CD4-positive, alpha-beta T cell treated with Interleukin-21 for 1 hour (primary cell): ENCODE measurements at places on chromosomes 6 and 20.

- DNase-seq: no peak
Measured at GRCh38 chr6:154157706-154158105, 118.7 kb downstream of the OPRM1 start.

DNA sequence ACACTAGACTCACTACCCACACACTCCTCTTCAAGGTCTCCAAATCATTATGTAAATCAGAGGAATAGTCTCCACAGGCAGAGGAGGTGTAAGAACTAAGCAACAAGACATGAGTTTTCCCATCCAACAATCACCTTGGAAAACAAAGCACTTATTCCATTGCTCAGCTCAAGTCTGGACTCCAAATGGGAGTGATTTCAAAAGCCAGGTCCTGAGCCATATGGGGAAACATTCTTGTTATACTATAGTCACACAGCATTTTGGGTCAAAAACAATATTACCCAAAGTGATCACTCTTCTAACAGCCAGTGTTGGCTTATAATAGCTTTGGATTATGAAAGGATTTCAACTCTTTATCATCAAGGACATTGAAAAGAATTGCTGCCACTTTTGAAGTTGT is 3.6 kb upstream of the PRPH2 start:
- no peak for DNase-seq

- no peak for DNase-seq
Measured at GRCh38 chr6:8707956-8708772, 272.8 kb upstream of the SLC35B3 start.

DNA sequence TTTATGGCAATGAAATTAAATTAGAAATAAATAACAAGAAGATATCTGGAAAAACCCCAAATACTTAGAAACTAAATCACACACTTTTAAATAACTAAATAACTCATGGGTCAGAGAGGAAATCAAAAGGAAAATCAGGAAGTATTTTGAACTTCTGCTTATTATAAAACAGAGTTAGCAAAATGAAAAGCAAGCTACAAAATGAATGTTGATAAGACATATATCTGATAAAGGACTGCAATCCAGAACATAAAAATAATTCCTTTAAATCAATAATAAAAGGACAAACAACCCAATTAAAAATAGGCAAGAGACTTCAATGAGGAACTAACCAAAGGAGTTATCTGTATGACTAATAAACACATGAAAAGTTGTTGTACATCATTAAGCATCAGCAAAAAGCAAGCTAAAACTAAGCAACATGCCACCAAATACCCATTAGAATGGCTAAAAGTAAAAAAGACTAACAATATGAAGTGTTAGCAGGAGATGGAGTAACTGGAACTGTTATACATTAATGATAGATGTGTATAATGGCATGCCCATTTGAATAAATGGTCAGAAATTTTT is 38.9 kb upstream of the STMND1 start:
- no peak for DNase-seq

DNA sequence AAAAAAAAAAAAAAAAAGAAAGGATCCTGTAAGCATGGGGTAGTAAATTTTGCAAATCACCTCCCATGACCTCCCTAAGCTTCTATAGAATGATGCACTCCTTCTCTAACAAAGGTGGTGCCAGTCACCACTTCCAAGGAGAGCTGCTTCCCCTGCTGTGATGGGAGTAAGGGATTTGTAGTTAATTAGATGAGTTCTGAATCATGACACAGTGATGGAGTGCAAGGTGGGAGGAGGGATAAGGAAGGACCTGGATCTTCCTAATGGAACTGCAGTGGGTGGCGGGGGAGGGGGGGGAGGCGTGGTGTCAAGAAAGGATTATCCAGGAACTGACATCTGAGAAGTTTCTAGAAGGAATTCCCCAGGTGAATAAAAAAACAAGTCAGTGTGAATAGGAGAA is 47.8 kb downstream of the NRN1 start:
- DNase-seq: no peak

- no peak for DNase-seq
Measured at GRCh38 chr20:33021879-33022278, 9.6 kb upstream of the BPIFB6 start.

DNA sequence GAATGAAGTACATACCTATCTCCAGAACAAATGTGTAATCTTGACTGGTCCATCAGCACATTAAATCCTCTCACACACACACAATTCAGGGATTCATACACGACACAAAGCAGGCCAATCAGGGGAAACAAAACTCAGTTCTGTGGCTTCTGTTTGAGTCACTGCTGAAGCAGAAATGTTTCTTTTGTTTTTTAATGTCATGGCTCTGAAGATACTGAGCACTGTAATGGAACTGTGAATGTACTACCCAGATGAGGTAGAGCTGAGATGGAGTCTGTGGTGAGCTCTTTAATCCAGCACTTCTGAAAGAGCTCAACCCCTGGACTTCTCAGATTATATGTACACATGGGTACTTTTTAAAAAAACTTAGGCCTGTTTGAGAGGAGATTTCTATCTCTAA is 116.4 kb downstream of the THEMIS start:
- no peak for DNase-seq

GRCh38 chr6:8110117-8110721 is 7.9 kb upstream of the EEF1E1 start:
- DNase-seq: no peak

- DNase-seq: peak; percentile 51
Measured at GRCh38 chr20:52083627-52084232, 107.8 kb downstream of the ZFP64 start.

DNA sequence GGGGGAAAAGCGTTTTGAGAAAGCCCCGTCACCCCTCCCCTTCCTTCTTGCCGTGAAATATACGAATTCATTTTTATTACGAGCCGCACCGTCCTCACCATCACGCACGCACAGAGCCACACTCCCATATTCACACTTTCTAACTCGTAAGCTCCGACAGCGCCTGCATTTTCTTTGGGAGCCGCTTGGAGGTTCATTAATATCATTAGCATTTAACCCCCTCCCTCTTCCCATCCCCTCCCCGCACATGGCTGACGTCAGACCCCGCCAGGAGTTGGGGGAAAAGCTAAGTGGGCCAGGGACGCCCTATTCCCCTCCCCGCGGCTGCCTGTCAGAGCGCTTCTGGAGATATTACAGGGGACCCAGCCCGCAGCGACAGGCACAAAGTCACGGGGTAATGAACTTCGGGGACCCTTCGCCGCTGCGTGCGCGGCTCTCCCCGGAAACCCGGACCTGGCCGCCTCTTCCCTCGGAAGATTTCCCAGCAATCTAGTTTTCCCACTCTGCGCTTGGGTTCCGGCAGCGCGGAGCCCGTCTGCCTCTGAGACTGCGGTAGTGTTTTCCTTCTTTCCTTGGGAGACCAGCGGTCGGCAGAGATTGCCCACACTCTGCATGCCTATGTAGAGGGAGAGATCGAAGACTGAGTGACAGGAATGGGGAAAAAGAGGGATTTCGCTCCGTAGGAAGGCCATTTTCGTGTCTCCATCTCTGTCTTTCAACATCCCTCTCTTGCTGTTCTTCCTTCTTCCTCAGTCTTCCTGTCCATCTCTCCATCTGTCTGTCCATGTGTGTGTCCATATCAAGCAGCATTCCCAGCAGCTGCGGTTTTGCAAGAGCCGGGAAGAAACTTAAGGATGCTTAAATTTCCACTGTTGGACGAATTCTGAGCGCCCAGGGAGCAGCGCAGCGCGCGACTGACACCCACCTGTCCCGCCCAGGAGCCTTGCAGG is at the start of gene NR2E1:
Gene NR2E1 (plus strand): TSS at position 309 of the 950 bp plus-strand sequence. CDS start 744 bp downstream, outside the sequence.
- no peak for DNase-seq

DNA sequence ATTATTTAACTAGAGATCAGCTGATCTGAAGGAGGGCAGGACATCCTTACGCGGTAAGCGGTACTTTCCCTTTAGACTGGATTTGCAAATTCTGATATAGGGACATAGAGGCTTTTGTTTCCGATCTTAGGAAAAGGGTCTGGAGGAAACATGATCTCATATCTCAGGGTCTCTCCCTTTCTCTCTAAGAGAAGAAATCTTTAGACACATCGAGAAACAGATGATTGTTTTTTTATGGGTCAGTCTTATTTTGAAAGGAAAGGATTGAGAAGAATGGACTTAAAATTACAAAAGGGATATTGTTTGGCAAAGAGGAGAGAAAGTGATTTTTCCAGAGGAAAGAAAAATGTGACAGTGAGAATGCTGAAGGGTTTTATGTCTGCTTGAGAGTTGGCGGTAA is 83.9 kb upstream of the OGFRL1 start:
- DNase-seq: no peak

- no peak for DNase-seq
Measured at GRCh38 chr20:32116079-32116521, 6.6 kb downstream of the TM9SF4 start.

DNA sequence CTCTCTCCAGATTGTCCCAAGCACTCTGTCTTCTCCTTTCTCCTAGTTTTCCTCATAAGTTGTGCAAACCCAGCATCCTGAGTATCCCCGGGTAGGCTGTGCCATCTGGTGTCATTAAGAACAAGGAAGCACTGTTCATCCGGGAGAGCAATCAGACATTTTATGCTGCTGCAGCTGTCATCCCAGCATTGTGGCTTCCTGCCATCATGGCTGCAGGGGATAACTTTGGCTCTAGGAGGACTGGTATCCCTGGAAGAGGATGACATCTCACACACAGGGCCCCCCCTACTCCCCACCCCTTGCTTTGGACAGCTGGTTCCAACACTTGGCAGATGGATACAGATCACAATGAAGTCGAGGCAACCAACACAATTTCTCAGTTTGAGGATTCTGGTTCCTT is 1195.1 kb upstream of the MAP3K7 start:
- no peak for DNase-seq

GRCh38 chr20:14700639-14700960 is 363.2 kb upstream of the FLRT3 start:
- no peak for DNase-seq

GRCh38 chr6:135012349-135012748 is 42.3 kb downstream of the HBS1L start:
- DNase-seq: no peak

- no peak for DNase-seq
Measured at GRCh38 chr20:48321271-48321670, 506.5 kb downstream of the PREX1 start.

DNA sequence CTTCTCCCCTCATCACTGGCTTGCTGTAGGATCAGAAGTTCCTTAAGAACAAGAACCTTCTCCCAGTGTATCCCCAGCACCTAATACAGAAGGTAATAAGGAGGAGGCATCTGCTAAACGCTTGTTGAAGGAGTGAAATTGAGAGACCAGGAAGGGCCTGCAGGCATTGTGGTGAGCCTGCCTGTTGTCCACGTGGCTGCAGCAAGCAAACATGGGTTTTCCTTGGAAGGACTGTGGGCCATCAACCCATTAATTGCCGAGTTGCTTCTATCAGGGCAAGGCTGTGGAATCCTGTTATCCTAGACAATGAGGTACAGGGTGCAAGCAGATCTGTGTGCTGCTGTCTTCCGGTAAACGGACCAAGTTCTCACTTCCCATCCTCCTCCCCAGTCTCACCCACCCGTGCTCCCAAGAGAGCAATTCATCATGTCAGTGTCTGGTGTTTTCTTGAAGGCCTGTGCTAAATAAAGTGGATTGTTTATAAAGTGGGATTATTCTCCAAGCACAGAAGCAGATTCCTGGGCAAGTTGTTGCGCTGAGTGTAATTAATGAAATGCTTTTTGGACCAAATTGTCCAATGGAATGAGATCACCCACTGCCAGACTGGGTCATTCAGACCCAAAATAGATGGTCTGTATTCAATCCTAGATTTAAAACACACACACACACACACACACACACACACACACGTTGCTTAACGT is 164.6 kb upstream of the CDYL start:
- DNase-seq: no peak

- no peak for DNase-seq
Measured at GRCh38 chr20:34292496-34292895, 10.7 kb downstream of the AHCY start.

DNA sequence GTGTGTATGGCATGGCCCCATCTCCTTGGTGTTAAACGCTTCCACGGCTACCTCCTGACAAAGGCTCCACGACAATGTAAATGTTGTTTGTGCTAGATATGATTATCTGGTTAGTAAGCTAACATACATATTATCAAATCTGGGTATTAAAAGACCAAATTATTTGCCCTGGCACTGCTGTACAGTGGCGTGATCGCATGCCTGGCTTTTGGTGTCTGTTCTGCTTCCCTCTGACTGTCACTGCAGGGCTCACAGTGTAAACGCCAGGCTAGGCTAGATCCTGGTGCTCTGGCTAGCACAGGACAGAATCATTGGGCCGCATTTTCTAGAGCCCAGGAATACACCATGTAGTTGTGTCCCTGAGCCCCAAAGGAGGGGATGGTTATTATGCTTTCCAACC is 38.7 kb downstream of the CD164 start:
- DNase-seq: no peak

DNA sequence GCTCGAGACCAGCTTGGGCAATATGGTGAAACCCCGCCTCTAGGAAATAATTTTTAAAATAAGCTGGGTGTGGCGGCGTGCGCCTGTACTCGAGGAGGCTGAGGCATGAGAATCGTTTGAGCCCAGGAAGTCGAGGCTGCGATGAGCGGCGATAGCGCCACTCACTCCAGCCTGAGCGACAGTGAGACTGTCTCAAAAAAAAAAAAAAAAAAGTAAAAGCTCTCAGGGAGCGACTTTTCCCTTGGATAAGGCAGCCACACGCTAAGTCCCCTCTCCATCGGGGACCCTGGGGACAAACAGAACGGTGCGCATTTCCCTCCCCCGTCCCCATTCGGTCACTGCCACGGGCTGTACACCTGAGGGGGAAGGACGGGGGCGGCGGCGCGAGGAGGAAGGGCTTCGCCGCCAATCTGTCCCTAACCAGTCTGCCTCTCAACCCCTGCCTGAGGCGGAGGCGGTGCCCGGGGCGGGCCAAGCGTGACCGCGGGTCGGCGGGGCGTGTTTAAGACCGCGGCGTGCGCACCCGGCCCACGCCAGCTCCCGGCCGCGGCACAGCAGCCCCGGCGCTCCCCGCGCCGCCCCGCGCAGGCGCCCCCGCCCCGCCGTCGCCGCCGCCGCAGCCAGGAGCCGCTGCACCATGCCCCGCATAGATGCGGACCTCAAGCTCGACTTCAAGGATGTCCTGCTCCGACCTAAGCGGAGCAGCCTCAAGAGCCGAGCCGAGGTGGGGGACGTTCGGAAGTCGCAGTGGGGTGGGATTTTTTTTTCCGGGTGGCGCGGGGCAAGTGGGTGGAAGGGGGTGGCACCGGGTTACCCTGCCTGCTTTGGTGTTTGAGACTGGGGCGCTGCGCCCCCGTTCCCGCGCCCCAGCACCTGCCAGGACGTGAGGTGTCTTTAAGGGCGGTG is at the start of gene GMPR:
Gene GMPR (plus strand): TSS at position 531 of the 906 bp plus-strand sequence. CDS start 107 bp downstream, at position 638.
- peak; percentile 75 for DNase-seq
